ENCODE measurements at places on chromosomes 16 and 17.
A peak's percentile ranks its signal among the peaks of the same experiment; 100 is the strongest.

GRCh38 chr17:8766731-8767130 lies 8.4 kb upstream of the SPDYE4 start:
- no peak for DNase-seq

- DNase-seq, result no peak
Observed at GRCh38 chr17:69728816-69729215, 314.3 kb downstream of the MAP2K6 start.

DNA sequence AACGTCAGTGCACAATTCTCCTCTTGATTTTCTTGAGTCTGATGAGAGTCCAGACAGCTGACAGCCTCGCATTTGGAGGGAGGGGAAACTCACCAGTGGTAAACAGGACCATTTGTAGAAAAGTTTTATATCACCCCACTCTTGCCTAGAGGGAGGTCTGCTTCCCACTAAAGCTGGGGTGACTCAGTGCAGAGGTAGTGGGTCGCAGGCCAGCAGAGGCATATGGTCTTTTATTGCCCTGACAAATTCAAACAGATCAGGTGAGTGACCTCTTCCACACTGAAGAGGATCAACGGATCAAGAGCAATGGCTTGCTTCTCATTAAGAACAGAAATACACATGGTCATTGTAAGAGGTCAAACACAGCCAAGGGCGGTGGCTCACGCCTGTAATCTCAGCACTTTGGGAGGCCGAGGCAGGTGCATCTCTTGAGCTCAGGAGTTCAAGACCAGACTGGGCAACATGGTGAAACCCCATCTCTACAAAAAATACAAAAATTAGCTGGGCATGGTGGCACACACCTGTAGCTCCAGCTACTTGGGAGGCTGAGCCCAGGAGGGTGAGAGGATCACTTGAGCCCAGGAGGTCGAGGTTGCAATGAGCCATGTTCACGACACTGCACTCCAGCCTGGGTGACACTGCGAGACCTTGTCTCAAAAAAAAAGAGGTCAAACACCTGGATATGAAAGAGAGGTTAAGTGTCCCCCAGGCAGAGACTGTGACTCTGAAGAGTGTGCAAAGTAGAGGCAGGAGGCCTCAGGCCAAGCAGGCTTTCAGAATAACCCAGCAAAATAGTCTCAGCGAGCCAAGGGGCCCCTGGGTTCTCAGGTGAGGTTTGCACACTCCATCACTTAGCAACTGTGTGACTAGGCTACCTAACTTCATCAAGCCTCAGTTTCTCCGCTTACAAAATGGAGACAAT lies 56.5 kb upstream of the ERN1 start:
- no peak for DNase-seq

- DNase-seq, result no peak
Observed at GRCh38 chr16:49576941-49577340, 203.3 kb downstream of the C16orf78 start.

GRCh38 chr17:10114931-10115535 lies 83.4 kb downstream of the GAS7 start:
- DNase-seq, result no peak

GRCh38 chr16:88383401-88384221 lies 852 bp downstream of the ZNF469 start:
- no peak for DNase-seq

- DNase-seq, result no peak
Observed at GRCh38 chr17:27946513-27946912, 53.3 kb upstream of the LYRM9 start.

- no peak for DNase-seq
Observed at GRCh38 chr17:12664894-12665262, 812 bp upstream of the MYOCD start.

- no peak for DNase-seq
Observed at GRCh38 chr17:14541714-14542113, 240.8 kb downstream of the HS3ST3B1 start.

- no peak for DNase-seq
Observed at GRCh38 chr16:12160815-12161550, 184.4 kb downstream of the SNX29 start.

DNA sequence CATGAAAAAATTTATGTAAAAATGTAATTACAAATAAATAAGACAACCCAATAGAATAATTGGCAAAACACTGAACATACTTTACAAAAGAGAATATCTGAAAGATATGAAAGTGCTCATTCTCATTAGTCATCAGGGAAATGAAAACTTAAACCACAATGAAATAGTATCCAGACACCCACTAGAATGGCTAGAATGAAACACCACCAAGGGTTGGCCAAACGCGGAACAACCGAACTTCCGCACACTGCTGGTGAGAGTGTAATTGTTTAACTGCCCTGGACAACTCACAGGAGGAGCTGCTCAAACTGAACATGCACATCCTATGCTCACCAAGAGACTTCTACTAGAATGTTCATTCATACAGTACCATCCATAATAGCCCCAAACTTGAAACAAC lies 5.8 kb upstream of the ZDHHC7 start:
- no peak for DNase-seq

- DNase-seq, result peak; percentile 2
Observed at GRCh38 chr16:86874141-86874540, 295.8 kb downstream of the FOXL1 start.

DNA sequence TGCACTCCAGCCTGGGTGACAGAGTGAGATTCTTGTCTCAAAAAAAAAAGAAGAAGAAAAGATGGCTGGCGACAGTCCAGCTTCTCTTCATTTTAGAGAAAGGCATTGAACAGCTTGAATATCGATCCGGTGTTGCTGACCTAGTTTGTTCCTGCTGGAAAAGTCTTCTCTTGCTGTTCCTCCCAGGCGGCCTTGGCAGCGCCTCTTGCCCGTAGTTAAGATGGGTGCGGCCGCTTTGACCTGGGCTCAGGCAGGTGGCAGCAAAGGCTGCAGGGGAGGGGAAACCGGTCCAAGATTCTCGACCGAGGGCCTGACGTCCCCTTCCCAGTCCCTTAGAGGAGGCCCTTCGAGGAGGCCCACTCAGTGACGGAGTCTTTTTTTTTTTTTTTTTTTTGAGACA lies 3.8 kb upstream of the ZNF764 start:
- no peak for DNase-seq

GRCh38 chr17:27649929-27650328 lies 18.9 kb downstream of the LGALS9 start:
- no peak for DNase-seq

DNA sequence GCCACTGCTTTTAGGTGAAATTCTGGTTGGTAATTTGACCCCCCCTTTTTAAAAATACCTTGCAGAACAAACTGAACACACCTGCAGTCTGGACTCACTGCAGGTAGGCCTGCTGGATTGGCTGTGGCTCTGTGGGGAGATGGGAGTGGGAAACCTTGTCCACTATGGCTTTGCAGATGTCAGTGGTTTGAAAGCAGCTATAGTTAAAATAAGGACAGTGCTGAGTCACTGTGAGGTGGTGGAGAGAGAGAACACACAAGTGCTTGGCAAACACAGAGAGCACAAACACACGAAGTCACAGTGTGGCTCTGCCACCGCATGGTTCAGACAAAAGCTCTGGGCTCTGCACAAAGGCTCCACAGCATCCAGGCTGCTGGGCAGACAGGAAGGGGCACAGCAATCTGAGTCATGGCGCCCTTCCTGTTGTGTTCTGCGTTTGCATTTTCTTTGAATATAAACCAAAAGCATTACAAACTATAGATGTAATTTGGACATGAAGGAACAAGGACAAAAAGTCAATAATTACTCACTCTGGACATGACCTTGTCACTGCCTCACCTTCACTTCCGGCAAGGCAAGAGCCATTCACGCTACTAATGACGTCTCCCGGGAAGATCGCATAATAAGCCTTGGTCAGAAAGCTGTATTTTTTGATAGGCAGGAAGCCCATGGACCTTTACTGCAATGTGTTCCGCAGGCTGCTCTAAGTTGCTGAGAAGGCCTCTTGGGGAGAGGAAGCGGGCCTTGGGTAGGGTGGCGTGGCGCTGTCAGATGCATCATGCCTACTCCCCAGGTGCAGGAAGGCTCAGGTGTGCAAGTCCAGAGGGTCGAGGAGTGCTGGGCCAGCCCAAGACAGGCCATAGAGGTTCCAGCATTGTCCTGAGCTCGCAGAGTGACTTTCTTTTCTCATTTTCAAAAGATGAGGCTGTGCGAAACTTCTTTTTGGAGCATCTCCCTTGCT lies 60.1 kb upstream of the MED9 start:
- DNase-seq, result no peak

- DNase-seq, result no peak
Observed at GRCh38 chr17:18920911-18921441, 31.0 kb upstream of the SLC5A10 start.

- no peak for DNase-seq
Observed at GRCh38 chr17:83041305-83041704, 38.1 kb upstream of the METRNL start.

GRCh38 chr17:8117367-8117979 lies 841 bp downstream of the ALOXE3 start:
- DNase-seq, result no peak

DNA sequence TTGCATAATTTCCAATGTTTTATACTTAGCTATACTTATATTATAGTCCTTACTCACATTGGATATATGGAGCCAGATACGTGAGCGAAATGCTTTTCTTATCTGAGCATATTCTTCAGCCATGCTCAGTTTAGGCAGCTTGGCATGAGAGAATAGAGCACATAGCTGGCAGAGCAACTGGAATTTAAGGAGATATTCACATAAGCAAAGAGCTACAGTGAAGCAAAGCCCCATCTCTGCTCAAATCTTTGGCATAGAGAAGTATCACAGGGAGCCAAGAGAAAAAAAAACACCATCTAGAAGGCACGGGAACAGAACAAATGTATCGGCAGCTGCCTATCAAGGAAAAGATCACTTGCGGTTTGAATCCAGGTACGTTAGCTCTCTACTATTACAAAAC lies 734.2 kb upstream of the KIF2B start:
- no peak for DNase-seq

DNA sequence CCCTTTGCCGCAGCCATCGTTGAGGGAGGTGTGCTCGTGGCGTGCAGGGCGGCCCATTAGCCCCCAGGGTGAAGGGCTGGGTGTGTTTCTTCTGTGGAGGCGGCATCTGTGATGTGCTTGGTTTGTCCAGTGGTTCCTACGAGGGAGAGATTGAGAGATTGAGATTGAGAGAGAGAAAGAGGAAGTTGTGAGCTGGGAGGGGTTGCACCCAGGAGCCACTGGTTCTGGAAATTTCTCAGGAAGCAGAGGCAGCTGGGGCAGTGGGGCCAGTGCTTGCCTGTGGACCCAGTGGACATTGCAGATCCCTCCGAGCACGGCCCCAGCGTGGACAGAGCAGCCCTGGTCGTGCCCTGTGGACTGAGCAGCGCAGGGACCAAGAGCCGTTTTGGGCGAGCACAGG lies 72.0 kb upstream of the ZNF750 start:
- DNase-seq, result no peak

DNA sequence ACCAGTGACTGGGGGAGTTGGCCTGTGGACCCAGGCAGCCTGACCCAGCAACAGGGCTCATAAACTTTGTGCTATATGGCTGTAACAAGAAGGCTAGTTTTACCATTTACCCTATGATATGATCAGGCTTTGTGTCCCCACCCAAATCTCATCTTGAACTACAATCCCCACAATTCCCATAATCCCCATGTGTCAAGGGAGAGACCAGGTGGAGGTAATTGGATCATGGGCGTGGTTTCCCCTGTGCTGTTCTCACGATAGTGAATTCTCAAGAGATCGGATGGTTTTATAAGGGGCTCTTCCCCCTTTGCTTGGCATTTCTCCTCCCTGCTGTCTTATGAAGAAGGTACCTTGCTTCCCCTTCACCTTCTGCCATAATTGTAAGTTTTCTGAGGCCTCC lies 111.2 kb upstream of the NLRP1 start:
- DNase-seq, result no peak

DNA sequence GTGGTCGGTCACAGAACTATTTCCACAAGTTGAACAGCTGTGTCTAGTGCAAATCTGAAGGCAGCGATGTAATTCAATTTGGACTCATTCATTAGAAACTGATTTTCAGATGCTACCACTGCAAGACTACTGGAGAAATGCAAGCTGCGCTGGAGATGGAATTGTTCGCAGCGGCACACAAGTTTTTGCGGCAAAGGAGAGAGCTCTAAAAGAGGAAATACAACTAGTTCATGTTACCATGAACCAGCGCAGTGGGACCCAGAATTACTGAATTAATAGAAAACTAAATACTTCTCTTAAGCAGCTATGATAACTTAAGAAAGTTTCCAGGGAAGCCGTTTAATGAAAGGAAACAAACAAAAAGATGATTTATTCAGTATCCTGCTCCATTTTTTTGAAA lies 1.9 kb downstream of the CREBBP start:
- no peak for DNase-seq

DNA sequence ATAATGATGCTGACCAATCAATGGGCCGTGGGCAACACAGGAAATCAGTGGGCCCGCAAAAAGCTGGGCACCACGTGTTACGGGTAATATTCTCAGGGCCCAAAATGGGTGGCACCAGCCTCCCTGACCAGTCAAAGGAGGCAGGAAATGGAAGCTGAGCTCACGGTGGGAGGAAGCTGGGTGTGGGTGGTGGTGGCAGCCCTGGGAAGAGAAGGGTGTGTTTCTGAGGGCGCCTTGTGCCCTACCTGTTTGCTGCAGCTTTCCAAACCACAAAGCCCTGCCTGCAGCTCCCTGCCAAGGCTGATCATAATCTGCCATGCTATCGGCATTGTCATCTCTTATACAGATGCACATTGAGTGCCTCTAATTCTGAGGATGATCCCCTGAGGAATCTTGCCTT lies 457.9 kb downstream of the SLC39A11 start:
- peak; percentile 73 for DNase-seq

DNA sequence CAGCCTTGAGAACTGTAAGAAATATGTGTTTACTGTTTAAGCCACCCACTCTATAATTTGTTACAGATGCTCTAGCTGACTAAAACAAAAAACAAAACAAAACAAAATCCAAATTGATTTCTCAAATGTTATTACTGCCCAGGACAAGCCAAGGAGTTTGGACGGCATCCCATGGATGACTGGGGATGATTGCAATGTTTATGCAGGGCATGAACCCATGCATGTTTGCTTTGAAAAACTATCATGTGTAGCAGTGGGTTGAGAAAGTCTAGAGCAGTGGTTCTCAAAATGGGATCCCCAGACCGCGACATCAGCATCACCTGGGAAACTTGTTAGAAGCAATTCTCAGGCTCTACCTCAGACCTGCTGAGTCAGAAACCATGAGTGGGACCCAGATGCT lies 223.2 kb upstream of the PSMD7 start:
- DNase-seq, result no peak

DNA sequence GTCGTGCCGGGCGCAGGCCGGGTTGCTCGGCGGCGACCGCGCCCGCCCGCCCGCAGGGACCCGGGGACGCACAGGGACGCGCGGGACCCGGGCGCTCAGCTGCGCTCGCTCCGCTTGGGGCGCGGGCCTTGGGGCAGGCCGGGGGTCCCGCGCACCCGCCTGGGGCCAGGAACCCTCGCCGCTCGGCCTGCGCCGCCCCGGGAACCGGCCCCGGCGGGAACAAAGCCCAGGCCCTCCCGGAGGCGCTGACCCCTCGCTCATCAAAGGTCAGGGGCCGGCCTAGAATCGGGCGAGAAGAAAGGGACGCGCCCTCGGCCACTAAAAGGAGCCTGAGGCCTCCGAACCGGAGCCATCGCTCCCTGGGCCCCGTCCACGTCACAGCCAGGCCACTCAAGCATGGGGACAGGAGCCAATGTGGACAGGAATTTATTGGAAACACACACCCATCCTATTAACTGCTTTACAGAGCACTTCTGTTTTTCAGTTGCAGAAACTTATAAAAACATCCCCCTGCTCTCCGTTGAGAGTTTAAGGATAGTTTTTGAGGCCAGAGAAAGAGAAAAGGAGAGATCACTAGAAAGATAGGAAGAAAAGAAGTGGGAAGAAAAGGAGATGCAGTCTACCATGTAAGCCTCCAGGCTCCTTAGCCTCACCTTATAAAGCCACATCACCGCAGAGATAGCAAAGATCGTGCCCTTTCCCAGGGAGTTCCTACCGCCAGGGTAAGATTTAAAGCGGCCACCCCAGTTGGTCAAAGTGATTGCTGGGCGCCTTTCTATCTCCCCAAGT lies 558 bp upstream of the ZFHX3 start:
- peak; percentile 54 for DNase-seq
